ENCODE measurements at places on chromosomes 3 and 15.

DNA sequence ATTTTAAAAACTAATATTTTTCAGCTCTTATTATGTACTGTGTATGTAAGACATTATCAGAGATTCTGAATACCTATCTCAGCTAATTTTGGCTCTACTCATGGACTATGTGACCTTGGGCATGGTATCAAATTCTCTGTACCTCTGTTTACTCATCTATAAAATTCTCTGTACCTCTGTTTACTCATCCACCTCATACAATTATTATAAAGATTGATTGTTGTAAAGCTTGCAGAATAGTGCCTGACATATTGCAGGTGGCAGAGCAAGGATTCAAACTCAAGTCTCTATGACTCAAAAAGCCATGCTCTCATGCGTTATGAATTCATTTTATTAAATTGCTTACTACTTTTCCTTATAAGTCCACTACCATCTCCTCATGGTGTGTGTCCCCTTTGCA lies 151.9 kb upstream of the ARL6 start:
- H3K27ac ChIP-seq: no peak overlapping the region
- H3K4me3 ChIP-seq: no peak overlapping the region

DNA sequence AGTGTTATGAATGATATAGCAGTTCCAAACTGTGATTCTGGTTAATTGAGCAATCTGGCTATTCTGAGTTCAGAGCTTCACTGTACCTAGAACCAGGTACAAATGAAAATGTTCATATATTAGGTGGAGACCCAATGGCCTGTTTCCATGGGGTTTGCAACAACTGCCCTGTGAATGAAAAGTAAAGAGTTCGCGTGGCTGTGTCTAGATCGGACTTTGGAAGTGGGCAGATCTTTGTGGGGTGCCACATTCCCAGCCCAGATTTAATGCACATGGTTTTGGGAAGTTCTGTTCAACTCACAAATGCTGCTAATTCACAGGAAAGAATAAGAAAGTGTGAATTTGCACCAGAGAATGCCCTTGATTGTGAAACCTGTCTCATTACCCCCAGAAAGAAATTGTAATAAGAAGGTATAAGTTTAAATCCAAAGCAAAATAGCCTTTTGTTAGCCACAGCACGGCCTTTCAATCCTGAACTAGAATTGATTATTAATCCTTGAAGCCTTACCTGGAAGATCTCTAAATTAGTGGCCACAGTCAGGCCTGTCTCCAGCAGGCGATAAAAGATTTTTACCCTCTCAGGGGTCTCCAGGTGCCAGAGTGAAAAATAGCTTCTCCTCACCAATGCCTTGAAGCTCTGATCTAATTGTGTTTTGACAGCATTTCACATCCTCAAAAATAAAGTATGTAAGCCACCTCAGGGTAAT lies 22.6 kb downstream of the WHAMM start:
- H3K36me3 ChIP-seq: peaks cover 48% of the 10 kb centered on the region
- no peaks in the 10 kb centered on the region for H3K27me3 ChIP-seq
- H3K4me1 ChIP-seq: no peaks in the 10 kb centered on the region
- H3K27ac ChIP-seq: no peak overlapping the region
- H3K4me3 ChIP-seq: no peak overlapping the region

GRCh38 chr3:102030661-102031060 lies 181.3 kb downstream of the NFKBIZ start:
- no peak overlapping the region for H3K27ac ChIP-seq
- no peaks in the 10 kb centered on the region for H3K36me3 ChIP-seq
- DNase-seq: no peak
- no peaks in the 10 kb centered on the region for H3K27me3 ChIP-seq

GRCh38 chr3:47872916-47873315 lies 70.0 kb downstream of the DHX30 start:
- H3K27me3 ChIP-seq: no peaks in the 10 kb centered on the region
- H3K27ac ChIP-seq: no peak overlapping the region
- peaks cover 24% of the 10 kb centered on the region for H3K36me3 ChIP-seq
- DNase-seq: no peak

- H3K27me3 ChIP-seq: peaks cover 86% of the 10 kb centered on the region
- H3K27ac ChIP-seq: peak overlapping the region; percentile 33
- no peaks in the 10 kb centered on the region for H3K36me3 ChIP-seq
- H3K4me1 ChIP-seq: peaks cover 6% of the 10 kb centered on the region
- peak overlapping the region; percentile 60 for H3K4me3 ChIP-seq
- DNase-seq: no peak
Measured at GRCh38 chr3:11154953-11155325, 646 bp downstream of the HRH1 start.

DNA sequence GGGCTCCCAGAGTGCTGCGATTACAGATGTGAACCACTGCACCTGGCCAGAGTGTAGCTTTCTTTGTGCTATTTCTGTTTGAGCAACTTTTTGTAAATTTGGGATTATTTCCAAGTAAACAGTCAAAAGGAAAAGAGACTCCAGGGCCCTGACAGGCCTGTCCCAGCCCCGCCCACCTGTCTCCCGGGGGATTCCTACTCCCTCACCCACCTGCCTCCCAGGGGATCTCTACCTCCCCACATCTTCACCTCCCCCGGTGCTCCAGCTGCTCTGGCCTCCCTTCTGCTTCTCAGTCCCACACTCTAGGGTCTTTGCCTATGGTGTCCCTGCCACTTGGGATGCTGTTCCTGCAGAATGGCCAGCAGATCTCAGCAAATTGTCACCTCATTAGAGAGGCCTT lies 7.0 kb downstream of the RHCG start:
- peaks cover 68% of the 10 kb centered on the region for H3K27me3 ChIP-seq
- H3K27ac ChIP-seq: no peak overlapping the region
- H3K4me3 ChIP-seq: no peak overlapping the region

GRCh38 chr15:99343881-99344551 lies 92.7 kb downstream of the LRRC28 start:
- peaks cover 7% of the 10 kb centered on the region for H3K4me1 ChIP-seq
- H3K36me3 ChIP-seq: peaks cover 5% of the 10 kb centered on the region
- no peak for DNase-seq
- H3K27me3 ChIP-seq: no peaks in the 10 kb centered on the region
- H3K4me3 ChIP-seq: no peak overlapping the region
- H3K27ac ChIP-seq: no peak overlapping the region

- H3K27me3 ChIP-seq: no peaks in the 10 kb centered on the region
- H3K4me1 ChIP-seq: no peaks in the 10 kb centered on the region
- H3K4me3 ChIP-seq: no peak overlapping the region
- no peaks in the 10 kb centered on the region for H3K36me3 ChIP-seq
- H3K27ac ChIP-seq: no peak overlapping the region
Measured at GRCh38 chr3:114624047-114624445, 330.2 kb downstream of the TIGIT start.

- H3K27ac ChIP-seq: no peak overlapping the region
- peaks cover 18% of the 10 kb centered on the region for H3K36me3 ChIP-seq
- H3K4me1 ChIP-seq: no peaks in the 10 kb centered on the region
- no peak overlapping the region for H3K4me3 ChIP-seq
- no peak for DNase-seq
Measured at GRCh38 chr3:172777901-172778300, 27.4 kb downstream of the ECT2 start.

GRCh38 chr15:42692997-42693396 lies 43.9 kb downstream of the CDAN1 start:
- no peaks in the 10 kb centered on the region for H3K4me1 ChIP-seq
- no peak overlapping the region for H3K4me3 ChIP-seq
- no peak for DNase-seq
- H3K36me3 ChIP-seq: no peaks in the 10 kb centered on the region
- H3K27ac ChIP-seq: peak overlapping the region; percentile 29
- no peaks in the 10 kb centered on the region for H3K27me3 ChIP-seq

GRCh38 chr3:184868477-184868876 lies 56.5 kb downstream of the VPS8 start:
- no peak for DNase-seq
- H3K4me3 ChIP-seq: no peak overlapping the region
- peaks cover 20% of the 10 kb centered on the region for H3K36me3 ChIP-seq
- H3K4me1 ChIP-seq: no peaks in the 10 kb centered on the region
- H3K27ac ChIP-seq: no peak overlapping the region
- H3K27me3 ChIP-seq: no peaks in the 10 kb centered on the region

DNA sequence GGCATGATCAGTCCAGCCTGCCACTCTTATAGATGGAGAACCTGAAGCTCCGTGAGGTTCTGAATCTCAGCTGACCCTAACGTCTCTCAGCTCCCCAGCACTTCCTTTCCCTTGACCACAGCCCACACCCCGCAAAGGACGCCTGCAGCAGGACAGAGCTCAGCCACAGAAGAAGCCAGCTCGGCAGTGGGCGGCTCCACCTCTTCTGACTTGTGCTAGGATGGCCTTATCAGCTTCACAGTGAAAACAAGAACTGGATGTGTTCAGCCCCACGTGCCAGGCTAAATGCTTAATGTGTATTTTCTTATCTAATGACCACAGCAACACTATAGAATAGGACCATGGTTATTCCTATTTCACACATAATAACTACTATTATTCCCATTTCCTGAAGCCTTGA lies 127.6 kb downstream of the ARNT2 start:
- no peak overlapping the region for H3K27ac ChIP-seq
- peaks cover 34% of the 10 kb centered on the region for H3K36me3 ChIP-seq
- no peaks in the 10 kb centered on the region for H3K4me1 ChIP-seq
- H3K4me3 ChIP-seq: no peak overlapping the region
- no peak for DNase-seq
- H3K27me3 ChIP-seq: no peaks in the 10 kb centered on the region

DNA sequence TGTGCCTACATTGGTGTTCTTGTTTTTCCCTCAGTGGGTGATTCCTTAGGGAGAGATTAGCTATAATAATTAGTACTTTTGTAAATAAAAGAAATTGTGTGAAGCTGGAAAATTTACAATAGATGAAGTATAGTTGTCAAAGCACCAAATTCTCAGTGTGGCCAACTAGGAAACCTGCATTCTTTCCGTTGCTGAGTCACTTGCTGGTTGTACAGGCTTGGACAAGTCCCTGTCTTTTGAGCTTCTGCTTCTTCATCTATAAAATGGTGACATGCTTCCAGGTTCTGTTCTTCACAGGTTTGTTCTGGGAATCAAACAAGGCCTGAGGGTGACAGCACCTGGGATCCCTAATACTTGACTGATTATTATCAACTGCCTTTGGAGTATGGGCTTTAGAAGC lies 184.1 kb upstream of the HES1 start:
- H3K4me3 ChIP-seq: no peak overlapping the region
- DNase-seq: no peak
- H3K36me3 ChIP-seq: peaks cover 7% of the 10 kb centered on the region
- peaks cover 6% of the 10 kb centered on the region for H3K27me3 ChIP-seq

GRCh38 chr3:188573291-188573940 lies 419.5 kb downstream of the LPP start:
- H3K27ac ChIP-seq: no peak overlapping the region
- no peak overlapping the region for H3K4me3 ChIP-seq
- DNase-seq: no peak
- H3K4me1 ChIP-seq: peaks cover 4% of the 10 kb centered on the region
- H3K27me3 ChIP-seq: peaks cover 5% of the 10 kb centered on the region

GRCh38 chr3:17227472-17227871 lies 342.7 kb downstream of the PLCL2 start:
- H3K4me3 ChIP-seq: no peak overlapping the region
- H3K27ac ChIP-seq: no peak overlapping the region
- H3K27me3 ChIP-seq: no peaks in the 10 kb centered on the region
- no peaks in the 10 kb centered on the region for H3K36me3 ChIP-seq
- peaks cover 2% of the 10 kb centered on the region for H3K4me1 ChIP-seq
- no peak for DNase-seq

- H3K4me1 ChIP-seq: peaks cover 72% of the 10 kb centered on the region
- no peaks in the 10 kb centered on the region for H3K36me3 ChIP-seq
- DNase-seq: no peak
- H3K4me3 ChIP-seq: no peak overlapping the region
Measured at GRCh38 chr3:194075802-194076460, 60.0 kb upstream of the HES1 start.

- no peak overlapping the region for H3K27ac ChIP-seq
- no peak for DNase-seq
- peaks cover 2% of the 10 kb centered on the region for H3K27me3 ChIP-seq
Measured at GRCh38 chr3:35946121-35946853, 307.0 kb downstream of the ARPP21 start.
